ENCODE measurements at places on chromosomes 13 and 19.

- DNase-seq, result no peak
Measured at GRCh38 chr13:25692099-25692498, 320.3 kb downstream of the ATP8A2 start.

DNA sequence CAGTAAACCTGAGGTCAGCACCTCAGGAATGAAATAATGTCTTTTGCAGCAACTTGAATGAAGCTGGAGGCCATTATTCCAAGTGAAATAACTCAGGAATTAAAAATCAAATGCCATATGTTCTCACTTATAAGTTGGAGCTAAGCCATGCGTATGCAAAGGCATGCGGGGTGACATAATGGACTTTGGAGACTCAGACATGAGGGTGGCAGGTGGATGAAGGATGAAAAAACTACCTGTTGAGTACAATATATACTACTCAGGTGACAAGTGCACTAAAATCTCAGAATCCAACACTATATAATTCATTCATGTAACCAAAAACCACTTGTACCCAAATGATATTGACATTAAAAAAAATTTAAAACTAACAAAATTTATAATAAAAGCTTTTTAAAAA lies 1416.9 kb downstream of the UQCRFS1 start:
- DNase-seq, result no peak

DNA sequence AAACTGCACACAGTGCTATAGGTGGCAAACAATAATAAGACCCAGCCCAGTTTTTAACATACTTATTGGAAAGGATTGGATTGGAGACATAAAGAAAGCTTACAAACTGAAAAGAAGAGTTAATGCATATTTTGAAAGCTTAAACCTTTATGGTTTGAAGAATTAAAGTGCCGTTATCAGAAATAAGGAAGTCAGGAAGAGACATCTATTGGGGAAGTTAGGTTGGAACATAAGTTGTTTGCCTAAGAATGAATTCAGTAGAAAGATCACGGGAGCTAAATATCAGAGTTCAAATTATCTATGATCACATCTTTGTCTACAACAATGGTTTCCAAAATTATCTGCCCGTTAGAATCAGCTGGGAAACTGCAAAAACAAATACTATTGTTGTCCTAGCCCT lies 767.9 kb downstream of the PCDH9 start:
- peak; percentile 19 for DNase-seq

GRCh38 chr13:52405767-52406494 lies at the start of gene THSD1:
THSD1 (minus strand) TSS chr13:52406172; CDS start chr13:52402600, 3,572 bp downstream.
- peak; percentile 32 for DNase-seq

- no peak for DNase-seq
Measured at GRCh38 chr19:48051335-48052033, 7.6 kb upstream of the CABP5 start.

DNA sequence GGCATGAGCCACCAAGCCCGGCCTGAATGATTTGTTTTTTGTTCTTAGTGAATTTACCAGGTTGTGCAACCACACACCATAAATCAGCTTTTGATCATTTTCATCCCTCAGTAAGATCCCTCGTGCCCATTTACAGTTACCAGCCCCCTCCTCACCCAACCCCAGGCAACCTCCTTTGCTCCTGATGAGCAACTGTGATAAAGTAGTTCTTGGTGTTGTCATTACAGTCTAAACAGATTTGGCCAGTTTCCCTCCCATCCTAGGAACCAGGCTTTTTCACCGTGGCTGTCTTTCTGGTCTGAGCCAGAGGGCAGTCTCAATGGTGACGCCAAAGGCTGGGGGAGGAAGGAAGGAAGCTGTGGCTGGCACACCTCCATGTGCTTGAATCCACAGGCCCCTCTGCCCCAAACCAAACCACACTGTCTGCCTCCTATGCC lies 61.2 kb upstream of the WDFY2 start:
- peak; percentile 54 for DNase-seq

DNA sequence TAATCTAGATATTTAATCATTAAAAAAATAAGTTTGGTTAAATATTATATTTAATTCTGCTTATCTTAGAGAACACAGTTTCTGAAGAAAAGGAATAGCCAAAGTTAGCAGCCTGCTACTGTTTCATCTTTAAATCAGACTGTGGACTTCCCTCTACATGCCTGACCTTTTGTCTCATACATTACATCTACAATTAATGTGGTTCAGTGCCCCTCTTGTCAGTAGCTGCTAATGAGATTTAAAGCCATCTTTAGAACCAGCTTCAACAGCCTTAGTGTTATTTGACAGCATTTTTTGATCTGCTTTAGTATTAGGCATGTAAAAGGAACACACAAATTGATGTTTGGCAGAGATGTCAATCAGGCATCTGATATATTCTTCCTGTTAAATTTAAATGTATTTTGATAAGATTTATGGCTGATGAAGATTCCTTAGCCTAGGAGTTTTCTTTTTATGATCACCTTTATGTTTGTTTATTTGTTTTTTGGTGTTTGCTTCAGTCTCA lies 1925.8 kb upstream of the PRR20A start:
- no peak for DNase-seq

- DNase-seq, result no peak
Measured at GRCh38 chr13:42602906-42603305, 29.0 kb downstream of the TNFSF11 start.

- no peak for DNase-seq
Measured at GRCh38 chr13:60701895-60702294, 304.9 kb downstream of the TDRD3 start.

DNA sequence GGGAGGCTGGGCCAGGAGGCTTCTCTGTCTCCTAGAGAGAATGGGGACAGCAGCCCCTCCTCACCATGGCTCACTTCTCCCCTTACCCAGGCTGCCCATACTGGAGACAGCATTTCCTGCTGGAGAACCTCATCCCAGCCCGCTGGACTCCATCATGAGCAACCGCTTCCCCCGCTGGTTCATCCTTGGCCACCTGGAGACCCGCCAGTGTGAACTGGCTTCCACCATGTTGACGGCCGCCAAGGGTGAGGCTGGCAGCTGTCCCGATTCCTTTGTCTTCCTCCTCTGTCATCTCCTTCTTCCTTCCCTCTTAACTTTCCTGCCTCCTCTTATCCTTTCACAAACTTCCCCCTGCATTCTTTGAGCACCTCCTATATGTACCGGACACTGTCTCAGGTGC lies 28.0 kb downstream of the ZSWIM4 start:
- DNase-seq, result no peak

DNA sequence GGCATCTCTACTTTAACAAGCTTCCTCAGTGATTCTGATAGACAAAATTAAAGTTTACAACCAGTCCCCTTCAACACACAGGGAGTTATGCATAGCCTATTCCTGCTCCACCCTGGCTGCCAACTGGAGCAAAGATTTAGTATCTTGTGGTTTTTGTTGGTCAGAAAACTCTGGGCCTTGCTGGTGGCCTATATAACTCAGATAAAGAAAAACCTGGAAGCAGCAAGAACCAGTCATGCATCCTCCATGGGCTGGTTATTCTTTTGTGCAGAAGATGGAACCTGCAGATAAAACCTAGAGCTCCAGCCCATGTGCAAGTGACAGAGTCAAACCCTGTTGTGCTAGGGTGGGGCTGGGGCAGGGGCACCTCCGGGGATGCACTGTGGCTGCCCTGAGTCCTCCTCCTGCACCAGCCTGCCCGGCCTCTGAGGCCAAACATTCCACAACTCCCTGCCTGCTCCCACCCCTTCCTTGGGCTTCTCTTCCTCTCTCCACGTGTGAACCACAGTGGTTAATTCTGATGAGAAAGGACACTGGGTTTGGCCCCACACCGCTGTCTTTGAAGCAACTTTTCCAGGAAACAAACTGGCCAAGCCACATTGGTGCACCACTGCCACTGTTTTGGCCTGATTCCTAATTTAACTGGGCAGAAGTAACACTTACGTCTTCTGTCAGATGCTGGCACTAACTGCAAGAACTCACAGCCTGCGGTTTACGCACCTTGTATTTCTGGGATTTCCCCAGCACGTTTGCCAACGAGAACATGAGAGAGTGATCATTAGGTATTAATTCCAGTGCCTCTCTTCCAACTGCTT lies 23.3 kb upstream of the GGACT start:
- no peak for DNase-seq

DNA sequence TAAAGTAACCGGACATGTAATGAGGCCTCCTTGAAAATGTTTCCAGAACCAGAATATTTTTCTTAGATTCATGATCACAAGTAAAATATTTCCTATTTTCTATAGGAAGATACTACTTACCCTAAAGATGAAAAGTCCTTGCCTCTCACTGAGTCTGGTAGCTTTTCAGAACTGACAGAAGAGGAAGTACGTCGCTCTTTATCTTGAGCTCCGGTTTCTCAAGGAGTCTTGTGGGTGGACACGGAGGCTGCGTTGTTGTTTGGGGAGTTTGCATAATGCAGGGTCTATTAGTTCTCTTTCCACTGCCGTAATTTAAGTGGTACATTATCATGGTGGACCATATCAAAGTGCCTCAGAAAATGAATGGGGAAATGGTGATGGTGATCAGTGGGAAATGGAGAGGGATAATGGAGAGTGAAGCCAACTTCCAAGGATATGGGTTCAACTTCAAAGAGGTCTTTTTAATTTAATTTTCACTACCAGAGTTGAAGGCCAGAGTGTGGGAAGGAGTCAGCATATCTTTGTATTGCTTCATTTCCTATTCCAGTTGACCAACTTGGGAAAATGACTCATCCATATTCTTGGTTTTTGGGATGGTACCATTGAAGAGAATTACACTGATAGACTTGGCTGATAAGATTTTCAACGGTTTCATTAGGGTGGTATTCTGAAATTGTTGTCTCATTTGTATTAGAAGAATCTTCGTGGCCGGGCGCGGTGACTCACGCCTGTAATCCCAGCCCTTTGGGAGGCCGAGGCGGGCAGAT lies 23.4 kb downstream of the MBD3L2B start:
- DNase-seq, result peak; percentile 80

GRCh38 chr19:39778763-39779162 lies at the start of gene LEUTX:
LEUTX (plus strand) TSS chr19:39778854; CDS start chr19:39778921, 67 bp downstream.
- DNase-seq, result no peak

- DNase-seq, result no peak
Measured at GRCh38 chr13:19178901-19179593, 2.6 kb downstream of the TUBA3C start.

DNA sequence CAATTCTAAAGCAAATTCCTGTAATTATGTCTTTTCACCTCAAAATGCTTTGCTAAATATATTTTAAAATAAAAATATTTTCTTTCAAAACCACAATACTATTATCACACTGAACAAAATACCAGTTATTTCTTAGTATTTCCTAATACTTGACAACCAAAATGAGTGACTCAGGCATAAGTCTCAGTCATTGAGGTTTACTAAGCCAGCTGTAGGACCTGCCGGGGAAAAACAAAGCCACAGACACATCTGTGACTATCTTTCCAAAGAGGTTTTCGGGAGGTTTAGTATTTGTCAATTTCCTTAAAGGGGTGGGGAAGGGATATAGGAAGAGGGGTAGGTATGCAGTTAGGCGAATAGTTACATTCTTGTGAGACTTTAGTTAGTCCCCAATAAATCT lies 3.2 kb upstream of the ZNF235 start:
- no peak for DNase-seq

- no peak for DNase-seq
Measured at GRCh38 chr13:60788156-60788829, 391.3 kb downstream of the TDRD3 start.

GRCh38 chr19:54281007-54281728 lies at the start of gene LILRB2:
LILRB2 (minus strand) TSS chr19:54281110; CDS start chr19:54280496, 614 bp downstream.
- peak; percentile 81 for DNase-seq

- DNase-seq, result peak; percentile 77
Measured at GRCh38 chr13:24511019-24511815, 1.4 kb downstream of the PARP4 start.

GRCh38 chr19:33254245-33254824 lies 28.7 kb upstream of the SLC7A10 start:
- no peak for DNase-seq

DNA sequence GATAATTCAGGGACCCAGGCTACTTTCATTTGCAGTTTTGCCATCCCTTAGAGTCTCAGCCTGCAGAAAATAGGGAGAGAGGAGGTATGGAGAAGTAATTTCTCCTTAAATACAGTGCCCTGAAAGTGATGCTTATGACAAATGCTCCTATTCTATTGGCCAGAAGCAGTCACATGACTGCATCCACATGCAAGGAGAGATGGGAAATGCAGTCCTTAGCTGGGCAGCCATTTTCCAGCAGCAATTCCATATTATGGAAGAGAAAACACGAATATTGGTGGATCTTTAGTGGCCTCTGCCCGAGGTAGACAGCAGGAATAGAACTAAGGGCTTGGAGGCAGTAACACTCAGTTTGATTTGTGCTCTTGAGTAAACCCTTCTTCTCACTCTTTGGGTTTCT lies 39.4 kb downstream of the VAV1 start:
- DNase-seq, result peak; percentile 34

DNA sequence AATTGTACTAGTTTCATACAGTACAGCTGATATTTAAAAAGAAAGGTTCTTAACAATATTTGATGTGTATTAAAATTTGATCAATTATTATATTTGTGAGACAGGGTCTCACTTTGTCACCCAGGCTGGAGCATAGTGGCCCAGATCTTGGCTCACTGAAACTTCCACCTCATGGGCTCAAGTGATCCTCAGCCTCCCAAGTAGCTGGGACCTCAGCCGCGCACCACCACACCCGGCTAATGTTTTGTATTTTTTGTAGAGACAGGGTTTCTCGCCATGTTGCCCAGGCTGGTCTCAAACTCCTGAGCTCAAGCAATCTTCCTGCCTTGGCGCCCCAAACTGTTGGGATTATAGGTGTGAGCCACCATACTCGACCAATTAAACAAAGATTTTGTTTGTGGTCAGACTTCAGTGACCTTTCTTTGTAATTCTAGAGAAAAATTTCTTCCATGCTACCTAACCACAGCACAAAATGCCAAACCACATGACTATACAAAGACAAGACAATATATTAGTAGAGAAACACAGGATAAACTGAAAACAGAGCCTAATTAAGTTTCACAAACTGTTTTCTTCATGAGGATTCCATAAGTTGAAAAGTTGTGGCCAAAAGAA lies 59.6 kb downstream of the RBM26 start:
- no peak for DNase-seq

DNA sequence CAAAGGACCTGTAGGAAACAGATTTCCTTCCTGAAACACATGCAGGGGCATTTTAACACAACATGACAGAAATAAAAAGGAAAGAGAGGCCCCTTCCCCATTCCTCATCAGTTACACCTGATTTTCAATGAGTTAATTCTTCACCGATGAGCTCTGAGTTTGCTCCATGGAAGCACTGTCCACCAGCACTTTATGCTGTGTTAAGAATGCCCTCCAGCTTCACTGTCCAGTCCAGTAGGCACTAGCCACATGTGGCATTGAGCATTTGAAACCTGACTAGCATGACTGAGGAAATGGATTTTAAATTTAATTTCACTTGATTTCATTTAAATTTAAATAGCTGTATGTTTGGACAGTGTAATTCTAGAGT lies 217.2 kb upstream of the SLC10A2 start:
- no peak for DNase-seq

GRCh38 chr13:30129411-30129810 lies 177.9 kb downstream of the KATNAL1 start:
- no peak for DNase-seq

GRCh38 chr13:113835461-113836270 lies 28.2 kb downstream of the GAS6 start:
- no peak for DNase-seq

DNA sequence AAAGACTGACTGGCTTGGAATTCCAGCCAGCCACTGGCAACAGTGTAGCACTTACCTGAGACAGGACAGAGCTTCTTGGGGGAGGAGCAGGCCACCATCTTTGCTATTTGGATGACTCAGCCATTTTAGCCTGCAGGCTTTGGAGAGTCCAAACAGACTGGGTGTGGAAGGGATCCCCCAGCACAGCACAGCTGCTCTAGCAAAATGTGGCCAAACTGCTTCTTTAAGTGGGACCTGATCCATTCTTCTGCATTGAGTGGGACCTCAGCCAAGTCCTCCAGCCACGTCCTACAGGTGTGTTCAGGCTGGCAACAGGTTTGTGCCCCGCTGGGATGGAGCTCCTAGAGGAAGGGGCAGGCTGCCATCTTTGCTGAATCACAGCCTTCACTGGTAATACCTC lies 80.0 kb downstream of the NDFIP2 start:
- no peak for DNase-seq

Measured in suppressor macrophage (primary cell).